ENCODE measurements at places on chromosomes 3 and 15.

GRCh38 chr3:89571707-89572106 lies 464.3 kb downstream of the EPHA3 start:
- no peak for DNase-seq

GRCh38 chr3:81643721-81644120 lies 117.7 kb downstream of the GBE1 start:
- DNase-seq = peak; percentile 36

DNA sequence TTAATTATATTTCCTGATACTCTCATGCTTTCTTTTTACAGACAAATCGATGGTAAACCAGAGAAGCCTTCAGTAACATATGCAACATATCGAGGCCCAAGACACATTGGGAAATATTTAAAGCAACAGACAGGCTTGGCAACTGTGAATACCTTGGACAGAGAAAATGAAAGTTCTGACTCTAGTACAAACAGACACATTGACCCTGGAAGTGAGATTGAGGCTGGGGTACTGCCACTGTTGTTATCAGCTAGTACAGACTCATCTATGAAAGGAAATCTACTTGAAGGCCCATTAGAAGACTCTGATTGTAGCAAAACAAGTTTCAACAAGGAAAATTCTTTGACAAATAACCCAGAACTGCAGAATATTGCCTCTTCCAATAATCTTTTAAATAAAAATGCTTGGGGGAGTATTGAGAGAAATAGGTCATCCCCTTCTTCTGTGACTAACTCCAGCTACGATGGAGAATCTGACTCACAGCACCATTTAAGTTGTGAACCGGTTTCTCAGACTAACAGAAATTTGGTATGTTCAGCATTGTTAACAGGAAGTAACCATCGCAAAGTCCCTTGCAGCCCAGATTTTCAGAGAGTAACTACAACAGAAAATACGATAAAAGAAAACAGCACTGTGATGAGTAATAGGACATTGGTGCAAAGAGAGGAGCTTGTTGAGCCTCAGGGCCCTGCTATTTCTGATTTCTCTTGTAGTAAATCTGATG lies 50.2 kb downstream of the CRYBG3 start:
- DNase-seq = no peak

- DNase-seq = no peak
Measured at GRCh38 chr15:44261007-44261706, 27.4 kb upstream of the GOLM2 start.

DNA sequence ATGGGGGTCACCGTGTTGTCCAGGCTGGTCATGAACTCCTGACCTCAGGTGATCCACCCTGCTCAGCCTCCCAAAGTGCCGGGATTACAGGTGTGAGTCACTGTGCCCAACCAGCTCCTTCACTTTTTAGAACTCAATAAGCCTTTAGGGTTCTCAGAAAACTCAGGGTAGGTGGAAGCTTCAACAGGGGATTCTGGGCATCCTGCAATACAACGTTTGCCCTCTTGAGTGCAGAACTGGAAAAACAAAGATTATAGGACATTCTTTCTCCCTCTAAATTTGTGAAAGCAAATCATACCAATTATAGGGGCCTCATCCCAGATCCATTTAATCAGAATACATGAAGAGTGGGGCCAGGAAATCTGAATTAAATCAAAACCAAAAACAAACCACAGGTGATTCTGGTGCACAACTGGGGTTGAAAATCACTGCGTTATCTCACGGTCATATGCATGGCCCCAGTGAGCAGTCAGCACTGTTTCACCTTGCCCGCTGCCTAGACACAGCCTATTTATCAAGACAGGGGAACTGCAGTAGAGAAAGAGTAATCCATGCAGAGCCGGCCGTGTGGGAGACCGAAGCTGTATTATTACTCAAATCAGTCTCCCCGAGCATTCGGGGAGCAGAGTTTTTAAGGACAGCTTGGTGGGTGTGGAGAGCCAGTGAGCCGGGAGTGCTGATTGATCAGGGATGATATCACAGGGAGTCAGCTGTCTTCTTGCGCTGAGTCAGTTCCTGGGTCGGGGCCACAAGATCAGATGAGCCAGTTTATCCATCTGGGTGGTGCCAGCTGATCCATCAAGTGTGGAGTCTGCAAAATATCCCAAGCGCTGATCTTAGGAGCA lies 58.4 kb downstream of the TMEM44 start:
- DNase-seq = no peak

GRCh38 chr3:168422843-168423242 lies 327.1 kb upstream of the GOLIM4 start:
- no peak for DNase-seq

DNA sequence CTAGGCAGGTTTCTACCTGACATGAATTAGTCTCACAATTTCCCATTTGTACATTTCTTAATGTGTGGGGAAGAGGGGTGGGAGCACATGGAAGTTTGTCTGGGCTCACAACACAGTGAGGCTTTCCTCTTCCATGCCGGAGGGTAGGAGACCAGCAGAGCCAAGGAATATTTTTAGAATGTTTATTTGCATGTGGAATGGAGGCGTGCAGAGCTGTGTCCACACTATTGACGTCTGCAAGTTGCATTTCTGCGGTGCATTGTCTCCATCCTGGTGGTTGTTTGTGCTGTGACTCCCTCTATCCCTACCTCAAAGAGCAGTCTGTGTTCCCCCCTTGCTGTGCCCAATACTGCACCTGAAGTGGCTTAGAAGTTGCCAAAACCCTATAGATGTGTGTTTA lies 103.1 kb upstream of the LRTM1 start:
- no peak for DNase-seq

DNA sequence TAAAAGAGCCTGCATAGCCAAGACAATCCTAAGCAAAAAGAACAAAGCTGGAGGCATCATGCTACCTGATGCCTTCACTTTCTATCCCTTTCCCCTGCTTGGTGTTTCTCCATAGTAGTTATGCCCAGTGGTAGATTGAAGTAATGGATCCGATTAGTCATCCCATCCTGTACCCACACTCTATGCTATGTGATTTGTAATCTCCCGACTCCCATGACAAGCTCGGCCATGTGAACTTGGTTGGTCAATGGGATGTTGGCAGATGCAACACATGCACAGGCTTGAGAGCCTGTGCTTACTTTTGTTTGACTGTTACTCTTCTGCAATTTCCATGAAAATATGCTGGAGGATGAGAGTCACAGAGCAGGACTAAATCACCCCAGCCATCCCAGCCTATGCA lies 334.9 kb upstream of the DPH6 start:
- no peak for DNase-seq

- DNase-seq = no peak
Measured at GRCh38 chr3:17040322-17040989, 155.7 kb downstream of the PLCL2 start.

DNA sequence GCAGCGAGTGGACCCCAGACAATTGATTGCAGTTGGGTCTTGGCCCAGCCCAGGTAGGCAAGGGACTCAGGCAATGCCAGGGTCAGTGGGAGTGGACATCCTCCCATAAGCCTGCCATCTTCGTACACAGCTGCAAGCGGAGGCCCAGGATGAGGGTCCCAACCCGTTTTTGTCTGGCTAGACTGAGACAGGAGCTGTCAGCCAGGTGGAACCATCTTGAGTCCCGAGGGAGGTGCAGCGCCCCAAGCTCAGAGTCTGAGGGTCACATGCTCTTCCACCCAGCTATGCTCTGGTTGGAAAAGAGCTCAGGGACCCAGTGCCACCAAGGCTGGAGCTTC lies 22.6 kb upstream of the IP6K2 start:
- DNase-seq = no peak

DNA sequence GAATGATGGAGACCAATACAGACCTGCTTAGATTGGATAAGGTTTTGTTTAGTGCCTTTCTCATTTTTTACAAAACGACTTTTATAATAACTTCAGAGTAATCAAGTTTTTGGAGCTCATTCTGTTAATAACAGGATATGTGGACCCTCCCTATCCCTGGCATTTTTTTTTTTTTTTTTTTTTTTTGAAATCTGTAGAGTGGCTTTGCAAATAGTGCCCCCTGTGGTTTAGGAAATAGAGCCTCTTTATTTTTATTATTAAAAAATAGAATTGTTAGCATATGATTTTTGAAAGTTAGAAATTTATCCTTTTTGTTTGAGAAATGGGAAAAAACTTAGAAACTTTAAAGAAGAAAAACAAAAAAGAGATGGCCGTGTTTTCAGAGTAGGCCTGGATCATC lies 11.4 kb downstream of the SKIL start:
- DNase-seq = peak; percentile 60

GRCh38 chr15:36645106-36645505 lies 65.7 kb downstream of the CDIN1 start:
- DNase-seq = no peak

GRCh38 chr3:124282751-124283651 lies 291.1 kb upstream of the ROPN1 start:
- no peak for DNase-seq

DNA sequence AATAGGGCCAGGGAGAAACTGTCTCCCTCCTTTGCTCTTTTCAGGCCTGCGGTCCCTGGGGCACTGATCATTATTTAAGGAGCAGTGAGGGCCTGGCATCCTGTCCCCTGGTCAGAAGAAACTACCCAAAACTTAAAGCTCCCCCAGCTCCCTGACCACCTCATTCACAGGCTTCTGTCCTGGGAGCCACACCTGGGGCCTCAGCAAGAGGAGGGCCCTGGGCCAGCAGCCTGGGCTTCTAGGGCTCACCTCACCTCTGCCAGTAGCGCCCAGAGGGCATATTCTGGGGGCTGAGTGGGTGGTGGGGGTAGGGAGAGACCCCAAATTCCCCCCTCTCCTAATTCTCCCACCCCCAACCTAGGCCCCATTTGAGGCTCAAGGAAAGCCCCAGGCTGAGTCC lies 4.7 kb upstream of the GRM2 start:
- DNase-seq = no peak

GRCh38 chr3:149623824-149624223 lies 34.0 kb downstream of the WWTR1 start:
- peak; percentile 54 for DNase-seq

DNA sequence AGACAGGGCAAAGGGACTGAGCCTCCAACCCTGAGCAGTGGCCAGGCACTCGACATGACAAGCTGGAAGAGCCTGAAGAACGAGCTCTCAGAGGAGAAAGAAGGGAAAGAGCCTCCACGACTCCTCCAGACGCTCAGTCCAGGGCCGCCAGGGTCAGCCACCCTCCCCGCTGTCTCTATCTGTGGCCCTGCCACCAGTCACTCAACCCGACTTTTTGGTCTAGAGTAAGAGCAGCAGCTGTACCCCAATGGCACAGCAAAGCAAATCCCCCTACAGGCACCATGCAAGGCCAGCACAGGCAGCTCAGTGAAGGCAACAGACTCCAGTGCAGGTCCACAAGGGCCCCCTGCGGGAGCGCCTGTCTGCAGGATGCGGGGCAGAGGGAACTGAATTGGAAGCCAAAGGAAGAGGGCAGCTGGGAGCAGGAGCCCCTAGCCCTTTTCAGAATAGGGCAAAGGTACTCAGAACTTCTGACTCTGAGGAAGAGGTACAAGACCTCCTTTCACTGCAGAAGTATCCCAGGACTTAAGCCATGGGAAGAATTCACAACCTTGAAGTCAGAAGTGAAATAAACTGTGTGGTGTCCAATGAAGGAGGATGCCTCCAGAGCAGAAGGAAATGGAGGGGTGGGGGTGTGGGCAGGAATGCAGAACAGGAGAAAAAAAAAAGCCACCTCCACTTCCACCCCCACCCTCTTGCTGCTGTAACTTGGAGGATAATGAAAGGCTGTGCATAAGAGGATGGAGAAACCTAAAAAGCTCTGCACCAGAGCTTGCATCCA lies 8.5 kb upstream of the GRAMD2A start:
- no peak for DNase-seq

GRCh38 chr3:139538733-139539132 lies 809 bp downstream of the RBP1 start:
- no peak for DNase-seq

- DNase-seq = no peak
Measured at GRCh38 chr3:148866261-148866660, 1.2 kb downstream of the CPA3 start.

Measured in AML-193 (cell line).